ENCODE measurements at places on chromosomes 3 and 15.

GRCh38 chr3:149917124-149917667, 53.5 kb downstream of the PFN2 start:
- no peak overlapping the region for H3K27ac ChIP-seq
- no peak for DNase-seq
- H3K27me3 ChIP-seq: no peaks in the 10 kb centered on the region
- no peak overlapping the region for H3K4me3 ChIP-seq

DNA sequence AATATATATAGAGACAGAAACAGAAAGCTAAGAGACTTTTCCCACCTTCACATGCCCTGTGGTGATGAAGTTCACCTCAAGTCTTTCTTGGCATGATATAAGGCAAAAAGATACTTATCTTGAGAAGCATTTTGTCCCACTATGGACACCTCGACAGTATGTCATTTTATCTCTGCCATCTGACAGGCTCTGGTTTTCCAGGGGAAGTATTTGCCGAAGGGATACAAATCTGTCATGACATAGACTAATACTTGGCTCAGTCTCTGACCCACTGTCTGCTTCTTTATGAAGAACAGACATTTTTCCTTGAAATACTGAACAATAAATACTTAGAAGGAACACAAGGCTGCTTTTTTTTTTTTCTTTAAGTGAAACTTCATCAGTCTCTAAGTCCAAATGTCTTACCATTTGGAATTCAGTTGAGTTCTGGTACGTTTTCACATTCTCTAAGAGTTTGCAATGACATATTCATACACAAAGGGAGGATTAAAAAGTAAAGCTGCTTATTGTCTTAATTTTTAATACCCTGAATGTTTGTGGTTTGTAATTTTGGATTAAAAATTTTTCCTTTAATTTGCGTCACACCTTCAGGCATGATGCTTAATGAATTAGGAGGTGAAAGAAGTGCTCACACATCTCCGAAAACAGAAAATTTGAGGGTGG, 87.8 kb upstream of the LMOD3 start:
- peaks cover 14% of the 10 kb centered on the region for H3K36me3 ChIP-seq
- no peaks in the 10 kb centered on the region for H3K27me3 ChIP-seq
- H3K4me3 ChIP-seq: no peak overlapping the region
- DNase-seq: no peak
- H3K27ac ChIP-seq: no peak overlapping the region

- H3K4me1 ChIP-seq: no peaks in the 10 kb centered on the region
- H3K27me3 ChIP-seq: no peaks in the 10 kb centered on the region
- H3K4me3 ChIP-seq: no peak overlapping the region
- no peak for DNase-seq
Measured at GRCh38 chr3:105700575-105700974, 168.2 kb downstream of the CBLB start.

DNA sequence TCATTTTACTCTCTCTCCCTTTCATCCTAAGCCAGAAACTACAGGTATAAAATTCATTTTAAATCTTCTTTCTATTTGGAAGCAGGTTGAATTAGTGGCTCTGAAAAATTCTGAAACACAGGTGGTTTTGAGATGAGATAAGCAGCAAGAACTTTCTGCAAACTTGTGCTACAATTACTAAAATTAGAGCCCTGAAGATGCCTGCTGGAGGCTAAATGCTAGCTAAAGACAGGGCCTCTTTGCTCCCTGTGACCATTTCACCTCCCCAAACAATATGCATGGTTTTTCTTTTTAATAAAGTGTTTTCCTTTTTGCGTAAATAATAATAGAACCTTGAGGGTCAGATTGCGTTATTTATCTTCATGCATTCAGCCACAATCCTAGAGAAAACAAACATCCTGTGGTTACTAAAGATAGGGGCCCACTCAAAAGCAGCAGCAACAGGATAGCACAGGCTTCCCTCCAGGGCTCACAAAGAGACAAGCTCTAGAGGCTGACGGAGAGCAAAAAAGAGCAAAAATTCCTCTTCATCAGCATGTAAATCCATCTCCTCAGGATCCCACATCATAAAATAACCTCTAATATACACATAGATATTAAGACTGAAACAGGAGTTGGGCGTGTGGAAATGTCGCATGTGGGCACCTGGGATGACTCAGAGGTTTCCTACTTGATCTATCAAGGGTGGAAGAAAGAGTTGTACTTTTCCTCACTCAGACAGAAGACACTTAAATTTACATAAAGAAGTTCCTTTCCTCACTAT, 26.5 kb upstream of the CP start:
- no peak for DNase-seq
- H3K27me3 ChIP-seq: no peaks in the 10 kb centered on the region
- H3K27ac ChIP-seq: no peak overlapping the region
- no peaks in the 10 kb centered on the region for H3K4me1 ChIP-seq
- no peaks in the 10 kb centered on the region for H3K36me3 ChIP-seq

DNA sequence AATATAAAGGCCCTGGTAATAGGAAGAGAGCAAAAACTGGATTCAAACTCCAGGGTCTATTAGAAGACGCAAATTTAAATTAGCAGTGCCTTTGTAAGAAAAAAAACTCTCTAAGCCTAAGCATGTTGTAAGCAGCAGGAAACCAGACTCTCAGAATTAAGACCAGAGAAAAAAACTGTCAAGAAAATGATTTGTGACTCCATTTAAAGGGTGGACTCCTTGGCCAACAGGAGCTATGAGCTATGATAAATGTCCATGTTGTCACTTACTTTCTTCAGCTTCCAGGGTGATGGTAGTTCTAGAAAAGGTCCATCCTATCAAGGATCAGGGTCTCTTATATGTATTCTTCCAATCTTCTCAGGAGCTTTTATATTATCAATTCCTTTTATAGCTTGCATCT, 34.9 kb upstream of the CCDC50 start:
- no peak overlapping the region for H3K27ac ChIP-seq
- H3K36me3 ChIP-seq: no peaks in the 10 kb centered on the region
- no peaks in the 10 kb centered on the region for H3K27me3 ChIP-seq
- no peak overlapping the region for H3K4me3 ChIP-seq
- DNase-seq: no peak

GRCh38 chr3:23202921-23203707, at the start of gene UBE2E2:
Gene UBE2E2 (plus strand): TSS chr3:23203327.
- DNase-seq: peak; percentile 54
- H3K4me1 ChIP-seq: peaks cover 8% of the 10 kb centered on the region
- peak within 1 kb of the TSS; percentile 88 for H3K4me3 ChIP-seq
- H3K27me3 ChIP-seq: no peaks in the 10 kb centered on the region
- peak within 1 kb of the TSS; percentile 75 for H3K27ac ChIP-seq

- DNase-seq: no peak
- peaks cover 10% of the 10 kb centered on the region for H3K4me1 ChIP-seq
- no peaks in the 10 kb centered on the region for H3K36me3 ChIP-seq
- H3K4me3 ChIP-seq: no peak overlapping the region
Measured at GRCh38 chr15:69482686-69483256, 30.2 kb downstream of the RPLP1 start.

DNA sequence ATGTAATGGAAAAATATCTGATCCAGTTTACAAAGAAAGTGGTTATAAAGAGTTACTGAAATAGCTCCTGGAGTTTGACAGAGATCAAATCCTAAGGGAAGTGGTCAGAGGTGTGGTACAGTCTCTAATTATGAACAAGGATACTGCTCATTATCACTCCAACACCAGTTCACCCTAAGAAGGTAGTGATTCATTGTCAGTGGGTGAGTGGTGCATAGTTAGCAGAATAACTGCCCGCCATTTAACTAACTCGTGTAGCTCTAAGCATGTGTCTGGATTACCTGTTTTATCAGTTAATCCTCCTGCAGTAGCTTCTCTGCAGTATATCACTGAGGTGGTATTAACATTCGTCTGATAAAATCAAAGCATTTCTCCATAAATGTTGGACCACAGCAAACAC, 700.1 kb downstream of the NLGN1 start:
- H3K27ac ChIP-seq: no peak overlapping the region
- H3K4me3 ChIP-seq: no peak overlapping the region
- DNase-seq: no peak
- H3K36me3 ChIP-seq: no peaks in the 10 kb centered on the region

- no peaks in the 10 kb centered on the region for H3K27me3 ChIP-seq
- DNase-seq: no peak
- H3K4me1 ChIP-seq: peaks cover 9% of the 10 kb centered on the region
- no peaks in the 10 kb centered on the region for H3K36me3 ChIP-seq
- no peak overlapping the region for H3K4me3 ChIP-seq
Measured at GRCh38 chr3:12478326-12478725, 6.0 kb upstream of the TSEN2 start.

DNA sequence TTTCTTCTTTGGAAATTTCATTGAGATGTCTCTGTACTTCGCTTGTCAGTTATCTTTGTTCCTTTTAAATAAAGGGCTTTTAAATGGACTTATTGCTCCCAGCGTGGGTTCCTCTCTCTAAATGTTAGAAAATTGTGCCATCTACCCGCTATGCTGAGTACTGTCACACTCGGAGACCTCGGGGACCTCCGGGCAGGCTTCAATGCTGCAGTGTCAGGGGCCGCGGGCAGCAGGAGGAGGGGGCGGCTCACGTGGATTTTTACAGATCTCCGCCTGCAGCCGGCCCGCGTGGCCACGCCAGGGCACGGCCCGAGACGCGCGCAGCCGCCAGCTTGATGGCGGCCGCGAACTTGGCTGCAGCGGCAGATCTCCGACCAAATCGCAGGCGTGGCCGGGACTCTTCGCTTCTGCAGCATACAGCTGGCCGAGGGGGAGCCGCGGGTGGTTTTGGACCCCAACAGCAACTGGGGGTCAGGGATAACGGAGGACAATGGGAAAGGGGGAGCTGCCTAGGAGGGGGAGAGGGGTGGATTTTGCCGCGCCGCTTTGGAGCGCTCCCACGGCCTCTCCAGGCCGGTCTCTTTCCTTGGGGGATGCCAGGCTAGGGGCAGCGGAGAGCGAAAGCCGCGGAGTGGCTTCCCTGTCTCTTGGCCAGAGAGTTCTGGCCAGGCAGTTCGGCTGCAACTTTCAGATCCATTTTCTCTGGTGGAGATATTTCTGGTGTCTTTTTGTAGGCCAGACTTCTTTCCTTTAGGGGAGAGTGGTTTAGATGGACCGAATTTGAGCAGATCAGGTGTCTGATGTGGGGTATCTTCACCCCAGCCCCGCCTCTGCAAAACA, 15.3 kb downstream of the NR2F2 start:
- peak overlapping the region; percentile 89 for H3K27ac ChIP-seq

DNA sequence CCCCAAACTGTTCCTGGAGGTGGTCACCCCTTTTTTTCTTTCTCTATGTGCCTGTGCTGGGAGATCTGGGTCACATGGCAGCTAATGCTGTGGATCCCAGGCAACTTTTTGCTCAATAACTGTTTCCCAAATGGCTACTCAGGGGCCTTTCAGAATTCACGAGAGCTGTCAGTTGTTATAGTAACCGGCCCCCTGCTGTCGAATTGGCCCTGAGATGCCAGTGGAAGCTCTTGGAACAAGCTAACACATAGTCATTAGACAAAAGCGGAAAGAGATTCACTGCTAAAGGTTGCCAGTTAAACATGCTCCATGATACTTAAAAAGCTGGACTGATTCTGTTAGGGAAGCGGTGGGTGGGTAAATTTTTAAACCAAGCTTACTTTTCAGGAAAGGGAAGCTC, 144.1 kb downstream of the FEZF2 start:
- no peaks in the 10 kb centered on the region for H3K27me3 ChIP-seq
- peak; percentile 81 for DNase-seq
- H3K27ac ChIP-seq: peak overlapping the region; percentile 60
- no peak overlapping the region for H3K4me3 ChIP-seq

DNA sequence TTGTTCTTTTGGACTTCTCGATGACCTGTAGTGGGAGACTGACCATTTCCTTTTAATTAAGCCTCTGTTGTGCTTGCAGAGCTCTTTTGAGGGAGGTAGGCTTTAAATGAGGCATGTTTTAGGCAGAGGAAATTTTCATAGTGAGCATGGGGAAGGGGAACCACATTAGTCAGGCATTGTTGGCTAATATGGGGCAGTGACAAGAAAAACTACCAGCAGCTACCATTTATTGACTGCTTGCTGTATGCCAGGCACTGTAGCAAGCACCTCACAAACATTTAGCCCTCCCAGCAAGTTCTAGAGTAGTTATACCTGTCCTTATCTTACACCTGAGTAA, 10.9 kb downstream of the ATG7 start:
- no peaks in the 10 kb centered on the region for H3K36me3 ChIP-seq
- peaks cover 22% of the 10 kb centered on the region for H3K4me1 ChIP-seq
- H3K27ac ChIP-seq: peak overlapping the region; percentile 81

- no peaks in the 10 kb centered on the region for H3K36me3 ChIP-seq
- H3K4me1 ChIP-seq: no peaks in the 10 kb centered on the region
- H3K27ac ChIP-seq: no peak overlapping the region
- no peak overlapping the region for H3K4me3 ChIP-seq
Measured at GRCh38 chr3:188003188-188004171, 150.5 kb upstream of the LPP start.

DNA sequence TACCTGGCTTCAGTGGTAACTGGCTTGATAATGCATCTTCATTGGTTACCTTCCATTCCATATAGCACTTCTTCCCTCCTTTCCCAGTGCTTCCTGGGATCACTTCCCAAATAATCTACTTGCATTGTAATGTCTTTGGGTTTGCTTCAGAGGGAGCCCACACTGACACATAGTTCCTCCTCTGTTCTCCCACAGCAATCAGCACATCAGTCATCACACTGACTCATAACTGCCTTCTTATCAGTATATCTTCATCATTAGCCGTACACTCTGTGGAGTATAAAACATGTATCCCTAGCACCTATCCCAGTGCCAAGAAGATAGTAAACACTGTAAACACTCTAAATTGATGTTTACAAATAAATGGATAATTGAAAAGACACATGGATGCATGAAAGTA, 91.4 kb upstream of the SCN10A start:
- no peaks in the 10 kb centered on the region for H3K4me1 ChIP-seq
- H3K4me3 ChIP-seq: no peak overlapping the region
- no peak for DNase-seq

DNA sequence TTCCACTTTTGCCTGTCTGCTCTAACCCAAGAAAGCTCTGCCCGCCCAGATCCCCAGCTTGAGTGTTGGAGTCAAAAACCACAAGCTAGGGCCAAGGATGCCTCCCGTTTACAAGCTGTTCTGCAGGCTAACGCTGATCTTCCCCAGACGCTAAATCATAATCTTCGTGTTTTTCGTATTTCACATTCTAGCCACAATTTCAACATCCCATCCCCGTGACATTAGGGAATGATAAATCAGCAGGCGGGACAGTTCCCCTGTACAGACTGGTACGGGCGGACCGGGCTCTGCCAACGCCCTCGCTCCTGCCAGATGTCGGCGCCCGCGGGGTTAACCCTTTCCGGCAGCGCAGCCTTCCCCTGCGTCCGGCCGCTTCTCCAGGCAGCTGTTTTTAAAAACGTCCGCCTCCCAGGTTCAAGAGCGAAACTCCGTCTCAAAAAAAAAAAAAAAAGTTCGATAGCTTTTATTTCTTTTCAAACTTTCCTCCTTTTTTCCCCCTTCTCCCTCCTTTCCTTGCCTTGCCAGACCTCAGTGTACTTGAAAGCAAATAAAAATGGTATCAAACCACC, 81.0 kb upstream of the BNC1 start:
- H3K27me3 ChIP-seq: peaks cover 16% of the 10 kb centered on the region
- no peak overlapping the region for H3K27ac ChIP-seq
- H3K36me3 ChIP-seq: no peaks in the 10 kb centered on the region

- no peak overlapping the region for H3K4me3 ChIP-seq
- DNase-seq: no peak
Measured at GRCh38 chr15:83846847-83847246, 192.9 kb downstream of the ADAMTSL3 start.

Data from spinal cord (tissue), 10 donors.